Activated effector memory CD4-positive, alpha-beta T cell treated with Interleukin-2 at 50 U/mL for 16 hours (primary cell): ENCODE measurements at places on chromosomes 6 and 20.

DNA sequence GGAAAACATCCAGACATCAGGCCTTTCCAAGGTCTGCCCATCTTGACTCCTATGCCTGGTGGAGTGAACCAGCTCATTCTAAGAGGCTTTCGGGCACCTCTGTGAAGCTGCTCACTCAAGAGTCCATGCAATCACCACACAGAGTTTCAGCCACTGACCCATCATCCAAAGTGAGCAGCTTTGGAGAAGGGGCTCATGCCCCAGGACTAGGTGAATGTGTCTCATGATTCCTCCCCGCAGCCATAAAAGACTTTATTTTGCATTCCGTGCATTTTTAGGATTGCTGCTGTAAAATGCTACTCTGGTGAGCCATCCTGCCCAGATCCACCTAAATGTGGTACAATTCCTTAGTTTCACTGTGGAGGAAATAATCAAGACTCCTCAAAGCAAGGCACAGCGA is 44.5 kb upstream of the EZR start:
- DNase-seq: no peak

- DNase-seq: no peak
Measured at GRCh38 chr20:11719153-11719552, 198.5 kb upstream of the BTBD3 start.

DNA sequence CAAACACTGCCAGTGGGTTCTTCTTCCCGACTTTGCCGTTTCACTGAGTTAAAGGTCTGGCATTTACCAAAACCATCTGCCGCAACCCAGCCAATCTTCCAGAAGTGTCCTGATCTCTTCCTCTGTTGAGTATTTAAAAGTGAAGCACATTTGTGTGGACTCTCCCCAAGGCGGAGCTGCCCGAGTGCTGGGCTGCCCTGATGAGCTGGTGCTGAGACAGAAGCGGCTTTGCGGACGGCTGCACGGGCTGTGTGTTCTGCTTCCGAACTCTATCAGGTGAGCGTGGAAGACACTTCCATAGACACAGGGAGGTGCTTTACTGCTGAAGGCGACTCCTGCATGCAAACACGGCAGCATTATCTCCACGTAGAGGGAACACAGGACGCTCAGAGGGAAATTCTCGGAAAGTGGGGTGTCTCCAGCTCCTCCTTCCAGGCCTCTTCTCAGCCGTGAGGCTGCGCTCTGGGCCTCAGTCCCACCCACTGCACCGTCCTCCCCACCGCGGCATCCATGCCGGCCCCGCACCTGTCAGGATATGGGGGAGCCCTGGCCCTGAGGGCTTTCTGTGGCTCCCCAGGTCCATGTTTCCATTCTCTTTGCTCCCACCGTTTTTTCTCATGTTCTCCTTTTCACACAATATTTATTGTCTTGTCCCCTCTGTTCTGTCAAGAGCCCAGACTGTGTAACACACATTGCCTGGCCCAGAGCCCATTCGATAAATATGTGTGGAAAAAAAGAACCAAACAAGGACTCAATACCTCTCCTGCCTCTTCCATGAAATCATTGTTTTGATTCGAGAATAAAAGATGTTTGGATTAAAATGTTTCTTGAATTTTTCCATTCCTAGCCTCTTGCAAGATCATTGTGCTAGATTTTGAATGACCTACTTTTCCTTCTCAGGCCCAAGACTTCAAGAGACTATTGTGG is 205.1 kb downstream of the DLL1 start:
- DNase-seq: no peak

GRCh38 chr6:16389642-16390041 is 151.3 kb downstream of the GMPR start:
- no peak for DNase-seq

- no peak for DNase-seq
Measured at GRCh38 chr6:154648188-154648887, 84.9 kb upstream of the SCAF8 start.
